ENCODE measurements at places on chromosomes 4 and X.

DNA sequence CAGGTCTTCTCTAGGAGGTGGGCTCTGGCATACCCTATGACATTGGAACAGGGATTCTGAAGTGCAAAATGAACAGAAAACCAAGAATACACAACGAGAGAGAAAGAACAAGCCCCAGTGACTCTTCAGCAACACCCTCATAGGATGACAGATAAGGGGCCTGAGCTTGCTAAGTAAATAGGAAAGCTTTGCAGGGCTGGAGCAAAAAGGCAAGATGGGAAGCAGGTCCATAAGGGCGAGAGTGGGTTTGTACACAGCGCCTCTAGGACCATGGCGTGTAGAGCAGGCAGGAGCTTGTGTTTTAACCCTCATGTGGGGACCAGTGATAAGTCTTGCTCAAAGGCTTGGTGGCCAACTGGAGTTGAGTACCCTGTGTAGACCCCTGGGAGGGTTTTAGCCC lies 45.8 kb downstream of the NELFA start:
- DNase-seq, result no peak

DNA sequence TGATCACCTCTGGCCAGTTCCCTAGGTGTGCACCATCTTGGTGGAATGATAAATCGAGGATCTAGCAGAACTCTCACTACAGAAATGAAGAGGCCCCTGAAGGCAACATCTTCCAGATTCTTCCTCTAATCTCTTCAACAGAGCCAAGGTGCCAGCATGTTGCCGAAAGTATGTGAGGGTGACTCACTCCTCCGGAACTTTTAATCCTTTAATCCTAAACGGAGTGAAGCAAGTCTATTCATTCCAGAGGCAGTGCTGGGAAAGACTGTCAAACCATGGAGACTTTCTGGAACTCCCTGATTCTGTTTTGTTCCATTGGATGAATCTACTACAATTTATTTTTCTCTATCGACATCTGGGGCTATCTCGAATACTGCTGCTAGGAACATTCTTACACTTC lies 68.7 kb downstream of the SUPT20HL2 start:
- DNase-seq, result no peak

- no peak for DNase-seq
Observed at GRCh38 chr4:20172070-20172760, 79.5 kb upstream of the SLIT2 start.

- DNase-seq, result no peak
Observed at GRCh38 chrX:11543249-11543648, 122.5 kb downstream of the ARHGAP6 start.

GRCh38 chrX:9597361-9598035 lies 132.6 kb downstream of the TBL1X start:
- DNase-seq, result no peak

GRCh38 chr4:168854350-168854921 lies 155.6 kb downstream of the CBR4 start:
- no peak for DNase-seq

DNA sequence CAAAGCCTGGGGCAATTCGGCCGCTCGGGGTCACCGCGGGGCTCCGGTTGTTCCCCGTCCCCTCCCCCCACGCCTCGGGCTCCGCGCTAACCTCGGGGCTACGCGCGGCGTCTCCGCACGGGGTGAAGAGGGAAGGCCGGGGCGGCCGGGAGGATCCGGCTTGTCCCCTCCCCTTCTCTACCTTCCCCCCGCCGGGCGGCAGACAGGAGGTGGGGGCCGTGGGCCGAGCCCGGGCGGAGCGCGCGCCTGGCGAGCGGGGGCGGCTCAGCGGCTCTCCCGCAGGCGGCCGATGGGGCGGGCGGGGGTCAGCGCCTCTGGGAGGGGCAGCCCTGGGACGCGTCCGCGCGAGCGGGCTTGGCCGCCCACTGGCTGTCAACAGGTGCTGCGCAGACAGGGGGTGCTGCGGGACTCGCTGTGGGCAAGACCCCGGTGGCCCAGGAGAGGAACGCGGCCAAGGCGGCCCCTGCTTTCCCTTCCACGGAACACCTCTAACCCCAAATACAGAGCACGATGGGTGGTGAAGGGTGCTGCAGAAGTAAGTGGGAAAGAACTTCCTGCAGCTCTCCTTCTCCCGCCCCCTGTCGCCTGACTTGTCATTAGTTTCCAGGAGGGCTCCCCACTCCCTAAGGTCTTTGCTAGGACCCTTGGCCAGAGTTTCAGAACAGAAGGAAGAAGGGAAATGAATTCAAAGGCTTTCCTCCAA lies at the start of gene PDGFC:
Gene PDGFC, minus strand, starts transcription at position 124 of the 703 bp plus-strand sequence. CDS start 896 bp downstream, outside the sequence.
- DNase-seq, result peak; percentile 53

GRCh38 chr4:140163029-140163810 lies 9.2 kb upstream of the MAML3 start:
- DNase-seq, result no peak

- no peak for DNase-seq
Observed at GRCh38 chr4:5999830-6000365, 18.3 kb downstream of the C4orf50 start.

GRCh38 chr4:155632310-155632840 lies 34.3 kb upstream of the GUCY1A1 start:
- no peak for DNase-seq

GRCh38 chr4:53171797-53172196 lies 194.1 kb downstream of the SCFD2 start:
- no peak for DNase-seq

DNA sequence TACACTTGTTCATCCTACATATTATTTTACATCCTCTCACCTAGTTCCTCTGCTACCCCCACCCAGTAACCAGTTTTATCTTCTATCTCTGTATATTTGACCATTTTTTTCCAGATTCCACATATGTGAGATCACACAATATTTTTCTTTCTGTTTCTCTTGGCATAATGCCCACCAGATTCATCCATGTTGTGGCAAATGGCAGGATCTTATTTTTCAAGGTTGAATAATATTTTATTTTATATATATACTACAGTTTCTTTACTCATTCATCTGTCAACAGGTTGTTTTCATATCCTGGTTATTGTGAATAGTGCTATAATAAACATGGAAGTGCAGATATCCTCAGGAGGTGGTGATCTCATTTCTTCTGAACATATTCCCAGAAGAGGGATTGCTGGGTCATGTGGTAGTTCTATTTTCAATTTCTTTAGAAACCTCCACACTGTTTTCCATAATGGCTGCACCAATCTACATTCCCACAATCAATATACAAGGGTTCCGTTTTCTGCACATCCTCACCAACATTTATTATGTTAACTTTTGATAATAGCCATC lies 48.2 kb downstream of the THAP9 start:
- no peak for DNase-seq

Measured in dorsolateral prefrontal cortex (tissue), 122 donors.